ENCODE measurements at places on chromosomes 5 and 9.

DNA sequence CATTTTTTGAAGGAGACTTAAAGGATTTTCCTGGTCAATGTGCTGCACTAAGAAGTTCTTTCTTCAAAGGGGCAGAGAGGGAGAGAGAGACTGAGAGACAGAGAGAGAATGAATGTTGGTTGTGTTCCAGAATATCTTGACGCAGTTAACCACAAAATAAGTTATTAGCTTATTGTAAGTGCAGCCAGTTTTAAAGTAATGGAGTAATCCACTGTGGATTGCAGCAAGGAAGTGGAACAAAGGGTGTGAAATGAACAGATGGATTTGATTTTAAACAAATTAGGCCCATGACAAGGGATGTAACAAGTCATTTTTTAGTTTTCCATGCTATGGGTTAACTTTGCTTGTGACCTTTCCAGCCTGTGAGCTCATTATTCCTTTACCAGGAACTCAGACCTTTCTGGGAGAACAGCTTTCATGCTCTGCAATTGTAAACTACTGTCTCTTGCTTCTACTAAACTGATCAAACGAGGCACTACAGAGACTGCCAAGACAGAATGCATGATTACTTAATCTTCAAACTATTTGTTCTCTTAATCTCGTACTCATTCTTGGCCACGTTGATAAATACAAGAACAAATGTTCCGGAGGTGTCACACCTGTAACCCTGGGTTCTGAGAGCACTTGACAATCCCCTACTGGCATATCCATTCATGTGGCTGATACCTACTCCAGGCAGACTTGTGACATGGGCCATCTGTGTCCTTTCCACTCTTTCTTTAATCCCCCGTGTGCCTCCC lies 131.1 kb downstream of the TLE1 start:
- peak; percentile 4 for DNase-seq

DNA sequence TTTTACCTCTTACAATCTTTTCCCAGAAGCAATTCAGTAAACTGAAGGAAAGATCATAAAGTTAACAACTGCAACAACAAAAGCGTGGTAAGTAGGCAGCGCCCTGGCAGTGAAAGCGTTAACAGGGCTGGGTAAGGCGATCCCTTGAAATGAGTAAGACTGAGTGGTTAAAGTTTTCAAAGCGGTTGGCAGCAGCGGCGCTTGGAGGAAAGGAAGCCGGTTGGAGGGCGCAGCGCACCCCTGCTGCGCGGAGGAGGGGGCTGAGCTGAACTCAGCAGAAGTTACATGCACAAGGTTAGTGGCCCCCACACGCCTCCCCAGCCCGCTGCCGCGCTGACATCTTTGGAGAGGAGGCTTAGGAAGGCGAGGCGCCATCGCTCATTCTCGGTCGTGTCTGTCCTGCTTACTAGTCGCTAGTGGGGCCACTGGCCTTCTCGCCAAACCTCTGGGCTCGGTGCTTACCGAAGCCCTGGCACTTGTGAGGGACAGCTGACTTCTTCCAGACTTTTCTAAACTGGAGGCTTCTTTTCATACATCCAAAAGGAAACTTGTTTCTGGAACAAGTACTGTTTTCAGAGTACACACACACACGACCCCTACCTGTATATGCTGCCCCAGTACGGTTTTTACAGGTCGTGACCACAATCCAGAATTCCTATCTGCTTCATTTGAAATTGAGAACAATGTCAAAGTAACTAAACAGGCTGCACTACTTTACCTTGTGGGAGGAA lies at the start of gene SH3RF2:
Gene SH3RF2, plus strand, starts transcription at position 178 of the 731 bp plus-strand sequence. CDS start 1,351 bp downstream, outside the sequence.
- peak; percentile 76 for DNase-seq

GRCh38 chr9:137306850-137307254 lies 4.8 kb upstream of the NRARP start:
- DNase-seq = no peak

DNA sequence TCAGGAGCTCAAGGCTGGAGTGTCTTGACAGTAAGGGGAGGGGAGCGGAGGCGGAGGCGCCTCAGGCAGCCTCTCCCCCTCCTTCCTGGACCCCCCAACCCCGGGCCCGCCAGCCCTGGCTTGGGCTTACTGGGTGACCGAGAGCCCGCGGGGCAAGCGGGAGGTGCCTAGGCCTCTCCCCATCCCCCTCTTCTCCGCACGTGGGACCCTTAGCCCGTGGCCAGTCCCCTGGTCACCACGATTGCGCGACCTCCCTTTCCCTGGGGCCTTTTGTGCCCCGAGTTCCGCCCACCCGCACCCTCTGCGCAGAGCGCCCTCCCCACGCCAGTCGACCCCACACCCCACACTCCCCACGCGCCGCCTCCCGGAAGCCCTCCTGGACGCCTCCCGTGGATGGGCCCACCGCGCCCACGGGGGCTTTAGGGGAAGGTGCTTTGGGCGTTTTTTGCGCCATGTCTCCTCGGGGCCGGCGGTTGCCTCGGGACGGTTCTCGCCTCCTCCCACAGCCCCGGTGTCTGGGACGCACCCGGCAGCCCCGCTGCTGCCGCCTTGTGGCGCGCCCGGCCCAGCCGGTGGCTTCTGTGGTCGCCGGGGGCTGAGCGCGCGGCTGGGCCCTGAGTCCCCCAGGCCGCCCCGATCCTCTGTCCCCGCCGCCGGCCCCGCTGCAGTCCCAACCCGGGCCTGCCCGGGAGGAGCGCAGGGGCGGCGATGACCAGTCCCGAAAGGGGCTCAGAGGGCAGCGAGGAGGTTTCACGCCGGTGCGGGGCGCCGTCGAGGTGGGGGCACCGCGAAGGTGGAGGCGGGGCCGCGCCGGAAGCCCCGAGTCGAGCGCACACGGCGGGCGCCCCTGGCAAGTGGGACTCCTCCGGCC lies 3.2 kb downstream of the TOR4A start:
- no peak for DNase-seq

DNA sequence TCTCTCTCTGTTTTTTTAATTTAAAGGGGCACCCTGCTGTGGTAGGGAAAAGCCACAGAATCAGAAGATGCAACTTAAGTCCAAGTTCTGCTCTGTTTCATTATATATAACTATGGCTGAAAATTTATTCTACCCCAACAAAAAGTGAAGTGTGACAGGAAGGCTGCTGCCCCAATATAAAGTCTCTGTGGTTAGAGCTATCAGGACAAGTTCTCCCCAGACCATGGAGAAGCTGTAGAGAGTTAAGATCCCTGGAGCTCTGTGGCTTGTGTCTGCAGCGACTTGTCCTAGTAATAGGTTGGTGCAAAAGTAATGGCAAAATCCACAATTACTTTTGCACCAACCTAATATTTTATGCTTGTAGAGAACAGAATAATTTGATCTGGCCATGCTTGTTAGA lies 250.9 kb downstream of the PSAT1 start:
- DNase-seq = no peak

DNA sequence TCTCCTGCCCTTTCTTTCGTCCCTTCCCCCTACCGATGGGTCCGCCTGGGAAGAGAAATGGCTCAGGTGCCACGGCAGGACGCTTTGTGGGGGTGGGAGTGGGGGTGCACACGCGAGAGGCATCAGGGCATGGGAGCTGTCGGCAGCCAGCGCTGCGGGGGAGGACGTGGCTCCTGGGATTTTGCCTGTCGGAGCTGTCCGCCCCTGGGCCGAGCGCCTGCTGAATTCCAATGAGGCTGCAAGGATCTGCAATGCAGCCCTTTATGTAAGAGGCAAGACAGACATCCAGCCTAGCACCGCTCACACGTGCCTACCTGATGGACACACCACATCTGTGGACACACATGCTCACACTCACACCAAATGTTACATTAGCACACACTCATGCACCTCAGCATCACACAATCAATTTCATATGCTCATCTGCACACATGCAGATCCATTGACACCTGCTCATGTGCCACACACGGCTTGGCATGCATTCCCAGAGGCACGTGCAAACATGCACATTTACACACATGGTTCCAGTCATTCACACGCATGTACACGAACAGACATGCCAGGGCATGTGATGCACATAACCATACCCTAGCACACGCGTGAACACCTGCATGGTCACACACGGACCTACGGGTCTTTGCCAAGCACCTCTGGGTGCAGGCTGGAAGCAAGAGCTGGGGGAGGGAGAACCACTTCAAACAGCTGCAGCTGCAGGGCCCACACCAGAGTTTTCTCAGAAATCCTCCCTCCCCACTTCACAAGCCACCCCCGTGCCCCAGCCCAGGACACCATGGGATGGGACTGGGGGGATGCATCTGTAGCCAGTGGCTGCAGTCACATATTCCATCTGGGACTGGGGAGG lies 1.4 kb downstream of the GRIN1 start:
- no peak for DNase-seq

DNA sequence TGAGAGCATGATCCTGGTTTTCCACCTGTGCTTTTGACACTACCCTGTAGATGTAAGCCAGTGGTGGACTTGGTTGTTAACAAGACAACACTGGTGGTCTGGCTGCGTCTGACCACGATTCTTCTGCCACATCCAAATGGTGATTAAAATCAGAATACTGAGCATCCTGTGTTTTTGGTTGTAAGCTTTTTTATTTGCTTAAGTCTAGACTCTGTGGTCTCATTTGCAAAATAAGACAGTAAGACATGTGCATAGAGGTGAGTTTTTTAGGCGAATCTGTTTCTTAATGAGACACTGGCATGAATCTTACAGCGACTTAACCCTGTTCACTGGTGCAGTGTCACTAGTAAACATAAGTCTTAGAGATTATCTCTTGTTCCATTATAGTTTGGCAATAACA lies 165.4 kb downstream of the ARHGEF28 start:
- no peak for DNase-seq

DNA sequence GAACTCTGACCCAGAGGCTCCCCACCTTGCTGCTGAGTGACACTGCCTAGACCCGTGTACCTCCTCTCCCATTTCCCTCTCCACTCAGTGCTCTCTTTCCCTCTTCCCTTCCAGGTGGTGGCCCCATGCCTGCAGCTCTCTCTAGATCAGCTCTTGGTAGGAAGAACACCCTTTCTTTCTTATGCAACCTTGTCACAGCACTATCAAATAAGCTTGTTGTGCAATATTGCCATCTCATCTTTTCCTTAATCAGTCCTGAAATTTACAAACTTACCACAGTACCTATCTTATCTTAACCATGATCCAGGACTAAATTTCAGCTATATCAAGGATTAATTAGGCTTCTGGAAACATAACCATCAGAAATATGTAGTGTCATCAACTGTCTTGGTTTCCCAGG lies 88.6 kb downstream of the ZFAND5 start:
- DNase-seq = no peak

DNA sequence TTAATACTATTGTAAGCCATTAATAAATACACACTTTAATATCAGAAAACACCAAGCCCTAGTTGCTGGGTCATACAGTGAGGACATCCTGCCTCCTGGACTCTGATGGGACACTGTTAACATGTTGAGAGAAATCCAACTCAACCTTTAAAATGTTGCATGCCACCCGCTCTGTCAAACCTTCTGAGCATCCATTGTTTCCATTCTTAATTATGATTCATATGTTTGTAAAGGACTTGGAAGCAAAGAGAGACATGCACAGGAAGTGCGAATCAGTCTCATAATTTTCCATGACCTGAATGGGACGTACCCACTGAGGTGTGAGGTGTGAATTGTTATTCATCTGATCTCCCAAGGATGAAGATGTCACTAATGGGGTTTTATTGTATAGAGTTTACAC lies 186.4 kb downstream of the CAAP1 start:
- DNase-seq = no peak

DNA sequence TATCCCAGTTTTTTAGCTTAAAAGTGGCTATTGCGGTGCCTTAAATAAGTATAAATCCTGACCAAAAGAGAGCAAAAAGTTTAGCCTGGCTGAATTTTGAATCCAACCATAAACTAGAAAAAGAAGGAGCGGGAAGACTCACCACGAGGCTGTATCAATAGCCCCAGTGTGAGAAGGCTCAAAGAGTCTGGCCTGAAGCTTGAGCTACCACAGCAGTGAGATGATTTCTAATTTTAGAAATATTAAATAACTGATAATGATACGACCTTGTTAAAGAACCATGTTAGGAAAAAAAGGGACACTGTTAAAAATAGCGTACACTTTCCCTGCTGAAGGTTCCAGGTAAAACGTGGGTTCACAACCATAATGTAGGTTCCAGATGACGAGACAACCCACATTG lies 134.1 kb upstream of the ZNF462 start:
- no peak for DNase-seq

GRCh38 chr9:133059623-133060022 lies 2.2 kb upstream of the CEL start:
- no peak for DNase-seq

GRCh38 chr9:79731171-79731890 lies 159.6 kb downstream of the TLE4 start:
- DNase-seq = no peak

- DNase-seq = peak; percentile 97
Measured at GRCh38 chr5:177516601-177517568, at the start of gene DDX41. TSS of gene DDX41 (minus strand) at chr5:177516961. CDS start at chr5:177516945, 16 bp downstream.

DNA sequence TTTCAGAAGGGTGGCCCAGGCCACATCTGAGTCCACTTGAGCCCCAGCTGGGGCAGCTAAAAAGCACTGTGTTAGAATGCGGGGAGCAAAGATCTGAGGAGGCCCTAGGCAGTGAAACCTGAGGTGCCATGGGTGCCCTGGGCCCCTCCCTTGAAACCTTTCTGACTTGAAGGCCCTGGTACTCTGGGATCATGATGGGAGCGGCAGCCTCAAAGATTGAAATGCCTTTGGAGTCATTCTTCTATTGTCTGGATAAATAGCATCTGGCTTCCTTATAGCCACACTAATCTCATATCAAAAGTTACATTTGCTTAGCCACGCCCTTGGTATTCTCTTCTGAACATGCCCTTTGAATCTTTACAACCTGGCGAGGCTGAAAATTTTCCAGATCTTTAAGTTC lies 7.7 kb upstream of the SEMA5A start:
- DNase-seq = no peak

GRCh38 chr5:59786334-59786805 lies 107.2 kb downstream of the PDE4D start:
- peak; percentile 46 for DNase-seq

- no peak for DNase-seq
Measured at GRCh38 chr5:61493973-61494372, 161.9 kb downstream of the ZSWIM6 start.

DNA sequence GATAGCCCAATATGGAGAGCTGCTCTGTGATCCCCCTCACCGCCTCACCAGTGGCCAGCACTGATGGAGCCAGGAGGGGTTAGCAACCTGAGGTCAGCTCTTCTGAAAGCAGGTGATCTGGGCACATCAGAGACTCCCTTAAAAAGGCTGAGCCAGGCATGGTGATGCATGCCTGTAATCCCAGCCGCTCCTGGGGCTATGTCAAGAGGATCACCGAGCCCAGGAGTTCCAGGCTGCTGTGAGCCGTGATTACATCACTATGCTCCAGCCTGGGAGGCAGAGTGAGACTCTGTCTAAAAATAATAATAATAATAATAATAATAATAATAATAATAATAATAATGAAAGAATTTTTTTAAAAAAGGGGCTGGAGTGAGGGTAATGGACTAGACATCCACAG lies 66.6 kb upstream of the HRH2 start:
- no peak for DNase-seq

- DNase-seq = no peak
Measured at GRCh38 chr5:54988218-54988617, 2.8 kb upstream of the ESM1 start.

GRCh38 chr5:82806513-82806912 lies 270.7 kb downstream of the TMEM167A start:
- DNase-seq = no peak

Data from Calu3 (cell line).